KBM-7 (cell line): ENCODE measurements at places on chromosomes 6 and 20.

DNA sequence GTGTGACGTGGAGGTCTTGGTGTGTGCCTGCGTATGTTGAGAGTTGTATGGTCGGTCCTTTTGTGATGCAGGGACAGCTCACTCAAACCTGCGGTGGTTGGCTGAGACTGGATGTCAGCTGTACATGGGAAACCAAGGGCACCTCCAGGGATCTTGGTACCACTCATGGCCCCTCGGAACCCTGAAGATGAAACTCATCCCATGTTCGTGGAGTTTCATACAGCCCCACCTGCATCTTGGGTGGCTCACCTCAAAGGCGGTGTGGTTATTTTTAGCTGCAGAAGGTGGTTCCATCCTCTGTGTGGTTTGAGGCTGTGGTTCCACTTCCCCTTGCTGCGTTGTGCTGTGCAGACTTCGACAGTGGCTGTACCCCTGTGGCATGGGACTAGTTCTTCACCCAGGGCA, 52.6 kb upstream of the SLC22A1 start:
- DNase-seq, result no peak

- no peak for DNase-seq
Observed at GRCh38 chr6:25585225-25585624, 66.8 kb upstream of the SCGN start.

DNA sequence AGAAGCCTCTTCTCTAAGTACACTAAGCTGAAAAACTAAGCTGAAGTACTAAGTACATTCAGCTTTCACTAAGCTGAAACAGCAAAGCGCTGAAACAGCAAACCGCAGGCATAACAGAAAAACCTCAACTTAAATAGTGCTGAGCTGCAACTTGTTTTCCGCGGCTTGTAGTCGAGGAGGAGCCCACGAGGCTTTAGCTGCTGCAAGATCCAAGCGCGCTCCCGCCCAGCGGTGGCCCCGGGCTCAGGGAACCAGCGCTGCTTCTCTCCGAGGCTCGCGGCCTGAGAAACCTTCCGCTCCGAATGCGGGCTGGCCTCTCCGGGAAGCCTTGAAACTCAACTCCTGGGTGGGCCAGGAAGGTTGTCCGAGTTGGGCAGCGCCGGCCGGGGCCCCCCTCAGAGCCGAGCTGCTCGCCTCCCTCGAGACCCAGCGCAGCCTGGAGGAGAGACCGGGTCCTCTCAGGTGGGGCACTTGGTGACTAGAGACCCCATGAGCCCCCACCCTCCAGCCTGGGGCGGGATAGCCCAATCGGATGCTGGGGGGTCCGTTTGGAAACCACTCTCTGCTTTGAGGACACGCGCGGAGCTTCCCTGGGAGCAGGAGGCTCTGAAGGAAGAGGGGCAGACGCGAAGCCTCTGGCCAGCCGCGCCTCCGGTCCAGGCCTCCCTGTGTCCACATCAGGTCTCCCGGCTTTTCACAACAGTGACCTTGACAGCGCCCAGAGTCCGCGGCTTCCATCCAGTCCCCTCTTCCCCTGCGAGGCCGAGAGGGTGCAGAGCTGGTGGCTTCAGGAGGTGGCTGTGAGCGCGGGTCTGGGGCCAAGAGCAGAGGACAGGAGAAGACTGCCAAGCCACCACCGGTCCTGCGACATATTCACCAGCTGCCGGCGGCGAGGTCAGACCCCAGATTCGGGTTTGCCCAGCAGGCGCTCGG, 38.1 kb upstream of the HLA-E start:
- peak; percentile 94 for DNase-seq

- no peak for DNase-seq
Observed at GRCh38 chr6:45676380-45676779, 298.6 kb upstream of the SUPT3H start.

DNA sequence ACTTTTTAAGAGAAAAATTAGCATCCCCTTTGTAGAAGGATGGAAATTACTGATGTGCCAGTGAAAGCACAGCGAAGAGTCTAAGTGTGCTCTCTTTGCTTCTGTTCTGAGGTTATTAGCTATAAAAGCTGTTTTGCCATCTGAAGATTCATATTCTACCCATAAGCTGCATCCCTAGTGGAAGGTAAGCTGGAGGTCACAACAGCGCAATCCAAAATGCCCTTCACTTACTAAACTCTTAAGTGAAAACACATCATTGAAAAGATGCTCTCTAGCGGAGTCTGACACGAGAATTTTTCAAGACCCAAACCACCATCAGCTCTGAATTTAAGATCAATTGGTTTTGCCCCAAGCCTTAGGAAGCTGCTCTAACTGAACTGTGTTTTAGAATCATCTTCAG, 113.5 kb downstream of the ZMYND8 start:
- no peak for DNase-seq

GRCh38 chr6:112004201-112005012, 49.5 kb upstream of the CCN6 start:
- no peak for DNase-seq

GRCh38 chr6:78639111-78640110, 227.9 kb upstream of the IRAK1BP1 start:
- DNase-seq, result no peak

- no peak for DNase-seq
Observed at GRCh38 chr20:48298851-48299484, 513.7 kb upstream of the SULF2 start.

DNA sequence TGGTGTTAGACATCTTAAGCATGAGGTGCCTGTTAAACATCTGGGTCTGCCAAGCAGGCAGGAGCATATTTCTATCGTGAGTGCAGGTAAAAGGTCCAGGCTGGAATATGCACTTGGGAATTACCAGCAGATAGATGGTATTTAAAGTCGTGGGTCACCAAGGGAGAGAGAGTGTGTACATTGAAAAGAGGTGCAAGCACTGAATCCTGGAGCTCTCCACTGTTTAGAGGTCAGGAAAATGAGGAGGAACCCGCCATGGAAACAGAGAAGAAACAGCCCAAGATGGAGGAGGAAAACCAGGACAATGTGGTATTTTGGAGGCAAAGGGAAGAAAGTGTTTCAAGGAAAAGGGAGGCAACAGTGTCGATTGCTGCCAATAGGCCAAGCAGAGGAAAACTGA, 46.4 kb downstream of the TNFRSF21 start:
- no peak for DNase-seq

DNA sequence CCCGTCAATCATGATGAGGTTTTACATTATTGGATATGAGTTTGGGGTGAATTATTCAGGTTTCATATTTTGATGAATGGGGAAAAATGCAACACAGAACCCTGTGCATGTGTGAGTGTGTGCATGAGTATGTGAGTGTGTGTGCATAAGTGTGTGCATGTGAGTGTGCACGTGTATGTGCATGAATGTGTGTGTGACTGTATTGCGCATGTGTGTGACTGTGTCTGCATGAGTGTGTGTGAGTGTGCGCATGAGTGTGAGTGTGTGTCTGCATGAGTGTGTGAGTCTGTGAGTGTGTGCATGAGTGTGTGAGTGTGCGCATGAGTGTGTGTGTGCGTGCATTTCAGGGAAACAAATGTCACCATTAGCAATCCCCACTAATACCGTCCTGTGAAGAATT, 18.5 kb upstream of the CDH4 start:
- no peak for DNase-seq

GRCh38 chr20:36950414-36951197, 902 bp downstream of the SAMHD1 start:
- DNase-seq, result peak; percentile 53

GRCh38 chr6:38720295-38720694, 5.2 kb downstream of the DNAH8 start:
- DNase-seq, result no peak

DNA sequence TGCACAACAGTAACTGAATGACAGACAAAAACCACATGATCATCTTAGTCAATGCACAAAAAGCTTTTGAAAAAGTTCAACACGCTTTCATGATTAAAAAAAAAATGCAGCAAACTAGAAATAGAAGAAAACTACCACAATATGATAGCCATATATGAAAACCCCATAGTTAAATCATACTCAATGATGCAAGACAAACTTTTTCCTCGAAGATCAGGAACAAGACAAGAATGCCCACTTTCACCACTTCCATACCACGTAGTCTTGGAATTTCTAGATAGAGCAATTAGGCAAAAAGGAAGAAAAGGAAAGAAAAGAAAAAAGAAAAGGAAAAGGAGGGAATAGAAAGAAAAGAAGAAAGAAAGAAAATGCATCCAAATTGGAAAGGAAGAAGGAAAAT, 44.6 kb upstream of the SLC23A2 start:
- DNase-seq, result no peak

GRCh38 chr6:119890470-119890869, 540.9 kb upstream of the MAN1A1 start:
- DNase-seq, result no peak

GRCh38 chr6:154440422-154441043, 70.0 kb downstream of the CNKSR3 start:
- DNase-seq, result no peak

DNA sequence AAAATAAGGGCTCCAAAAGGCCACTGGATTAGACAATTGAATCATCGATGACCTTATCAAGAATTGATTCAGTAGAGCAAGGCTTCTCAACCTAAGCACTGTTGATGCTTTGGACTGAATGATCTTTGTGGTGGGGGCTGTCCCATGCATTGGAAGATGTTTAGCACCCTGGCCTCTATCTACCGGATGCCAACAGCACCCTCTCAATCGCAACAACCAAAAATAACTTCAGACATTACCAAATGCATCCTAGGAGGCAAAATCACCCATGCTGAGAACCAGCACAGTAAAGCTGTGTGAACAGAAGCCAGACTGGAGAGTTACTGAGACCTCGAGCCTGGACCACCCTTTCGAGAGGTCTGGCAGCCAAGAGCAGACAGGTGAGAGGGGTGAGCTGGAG, 67.5 kb downstream of the TBC1D7 start:
- no peak for DNase-seq

DNA sequence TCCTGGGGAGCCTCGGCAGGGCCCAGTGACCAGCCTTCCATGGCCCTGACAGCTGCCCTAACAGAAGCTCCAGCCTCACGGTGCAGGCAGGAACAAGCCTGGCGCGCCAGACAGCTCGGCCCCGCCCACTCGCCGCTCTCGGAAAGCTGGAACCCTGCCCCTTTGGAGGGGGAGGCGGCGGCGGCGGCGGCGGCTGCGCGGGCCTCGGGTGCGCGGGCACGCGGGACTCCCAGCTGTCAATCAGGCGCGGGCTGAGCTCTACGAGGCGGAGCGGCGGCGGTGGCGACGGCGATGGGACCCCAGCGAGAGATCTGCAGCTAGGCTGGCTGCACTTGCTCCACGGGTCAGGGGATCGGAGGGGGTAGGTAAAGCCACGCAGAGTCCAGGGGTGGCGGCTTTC, at the start of gene NRSN1:
TSS of gene NRSN1 (plus strand) at position 236 of the 400 bp plus-strand sequence. CDS start 8,113 bp downstream, outside the sequence.
- peak; percentile 0 for DNase-seq

DNA sequence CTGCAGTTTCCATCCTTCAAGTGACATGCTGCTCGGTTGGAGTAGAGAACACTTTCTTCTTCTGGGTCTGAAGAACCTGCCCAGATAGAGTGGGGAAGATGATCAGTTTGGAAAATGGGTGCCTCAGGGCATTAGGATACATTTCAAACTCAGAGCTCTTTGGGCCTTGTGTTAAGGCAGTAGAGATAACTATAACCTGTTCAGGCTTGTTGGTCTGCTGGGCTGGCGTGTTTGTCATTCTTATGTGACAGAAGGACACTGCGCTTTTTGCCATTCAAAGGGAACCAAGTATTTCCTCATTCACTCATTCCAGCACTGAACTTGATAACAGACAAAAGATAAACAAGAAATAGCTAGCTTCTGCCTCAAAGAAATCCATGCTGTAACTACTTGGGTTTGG, 3.8 kb downstream of the TOMM34 start:
- DNase-seq, result no peak

GRCh38 chr6:37406726-37407341, 26.2 kb upstream of the CMTR1 start:
- DNase-seq, result no peak

DNA sequence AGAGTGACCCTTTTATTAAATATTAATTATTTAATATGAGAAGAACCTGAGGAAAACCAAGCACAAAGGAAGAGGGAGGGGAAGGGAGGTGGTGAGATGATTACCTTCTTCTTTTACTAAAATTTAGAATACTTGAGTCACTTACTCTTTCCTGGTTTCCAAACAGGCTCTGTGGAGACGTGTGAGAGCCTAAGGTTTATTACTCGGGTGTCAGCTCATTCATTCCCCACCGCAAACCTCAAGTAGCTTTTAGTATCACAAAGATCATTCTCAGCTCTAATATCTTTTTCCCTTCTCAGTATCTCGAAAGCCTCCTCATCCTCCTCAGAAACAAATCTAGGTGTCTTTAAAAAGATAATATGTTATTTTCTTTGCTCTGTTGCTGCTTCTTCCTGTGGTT, 497.2 kb upstream of the JARID2 start:
- DNase-seq, result no peak

- no peak for DNase-seq
Observed at GRCh38 chr6:90109141-90109540, 187.5 kb downstream of the BACH2 start.

- no peak for DNase-seq
Observed at GRCh38 chr6:135901774-135902524, 50.4 kb downstream of the PDE7B start.

- DNase-seq, result no peak
Observed at GRCh38 chr20:63430891-63431290, 41.6 kb downstream of the KCNQ2 start.

GRCh38 chr6:6950373-6951145, 157.2 kb upstream of the RREB1 start:
- no peak for DNase-seq

DNA sequence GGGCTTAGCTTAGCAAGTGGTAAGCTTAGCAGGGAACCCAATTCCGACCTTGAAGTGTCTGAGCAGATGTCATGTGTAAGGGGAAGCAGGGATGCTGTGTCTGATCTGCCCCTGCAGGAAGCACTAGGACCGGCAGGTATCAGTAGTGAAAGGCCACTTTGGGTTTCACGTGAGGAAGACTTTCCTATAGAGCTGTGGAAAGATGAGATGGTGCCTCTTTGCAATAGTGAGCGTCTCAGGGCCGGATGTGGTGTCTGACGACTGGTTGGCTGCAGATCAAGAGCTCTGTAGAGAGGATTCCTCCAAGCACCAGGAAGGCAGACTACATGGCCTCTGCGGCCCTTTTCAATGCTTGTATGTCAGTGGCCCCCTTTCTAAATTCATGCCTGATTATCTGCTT, 98.3 kb downstream of the TIAM2 start:
- DNase-seq, result peak; percentile 10

DNA sequence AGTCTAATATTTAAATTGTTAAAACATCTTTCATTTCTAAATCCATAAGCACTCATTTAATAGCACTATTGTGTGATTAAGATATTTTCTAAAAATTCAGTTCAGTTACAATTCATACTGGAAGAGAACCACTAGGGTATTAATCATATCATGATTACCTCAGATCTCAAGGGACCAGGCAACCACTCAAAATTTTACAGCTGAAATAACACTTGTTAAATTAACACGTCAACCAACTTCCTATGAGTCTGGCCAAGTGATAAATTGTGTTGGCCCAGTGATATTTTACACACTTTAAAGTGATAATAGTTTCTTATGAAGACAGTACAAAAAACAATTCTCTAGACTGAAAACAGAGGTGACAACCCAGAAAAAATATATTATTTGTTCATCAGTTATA, 869.0 kb upstream of the ADGRB3 start:
- DNase-seq, result no peak

GRCh38 chr6:137155830-137156229, 17.6 kb downstream of the IL22RA2 start:
- DNase-seq, result peak; percentile 80

- no peak for DNase-seq
Observed at GRCh38 chr6:112332274-112332673, 14.9 kb upstream of the RFPL4B start.

- no peak for DNase-seq
Observed at GRCh38 chr6:47634210-47635047, 64.0 kb upstream of the ADGRF4 start.

- no peak for DNase-seq
Observed at GRCh38 chr20:32028647-32029372, 18.6 kb downstream of the CCM2L start.

GRCh38 chr6:158040051-158040803, 58.6 kb downstream of the SYNJ2 start:
- DNase-seq, result peak; percentile 83
